ENCODE measurements at places on chromosomes 4 and X.

- no peak for DNase-seq
Measured at GRCh38 chrX:39950018-39950688, 147.6 kb downstream of the BCOR start.

DNA sequence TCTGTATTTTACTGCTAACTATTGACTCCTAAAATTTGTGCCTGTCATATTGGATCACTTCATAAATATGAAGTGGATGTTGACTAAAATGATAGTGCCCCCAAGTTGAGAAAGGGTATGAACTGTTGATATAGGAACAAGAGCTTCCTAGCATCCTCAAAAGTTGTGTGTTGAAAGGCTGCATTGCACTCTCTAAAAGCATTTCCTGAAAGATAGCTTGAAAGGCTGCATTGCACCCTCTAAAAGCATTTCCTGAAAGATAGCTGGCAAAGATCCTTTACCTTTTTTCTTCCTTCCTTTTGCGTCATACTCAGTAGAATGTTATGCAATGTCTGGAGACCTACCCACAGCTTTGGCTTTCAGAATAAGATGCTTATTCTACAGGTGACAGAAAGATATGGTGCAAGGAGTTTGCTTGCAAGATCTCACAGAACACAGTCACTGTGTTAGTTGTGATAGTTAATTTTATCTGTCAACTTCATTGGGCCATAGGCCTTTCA is 274.6 kb upstream of the GALNTL6 start:
- DNase-seq, result no peak

DNA sequence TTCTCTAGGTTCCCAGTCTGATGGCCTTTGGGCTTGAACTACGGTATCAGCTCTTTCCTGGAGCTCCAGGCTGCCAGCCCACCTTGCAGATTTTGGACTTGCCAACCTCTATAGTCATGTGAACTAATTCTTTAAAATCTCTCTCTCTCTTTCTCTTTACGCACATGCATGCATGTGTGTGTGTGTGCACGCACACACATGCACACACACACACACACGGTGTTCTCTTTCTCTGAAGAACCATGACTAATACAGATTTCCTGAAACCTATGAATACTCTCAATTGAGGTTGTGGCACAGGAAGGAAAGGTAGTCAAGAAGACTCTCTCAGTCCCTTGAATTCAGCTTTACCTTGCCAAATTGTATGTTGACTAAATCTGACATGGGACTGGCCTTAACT is 6.2 kb upstream of the ZCCHC13 start:
- no peak for DNase-seq

- DNase-seq, result no peak
Measured at GRCh38 chrX:110241816-110242215, 76.1 kb downstream of the AMMECR1 start.

- no peak for DNase-seq
Measured at GRCh38 chr4:94551643-94552564, 100.2 kb downstream of the PDLIM5 start.

GRCh38 chr4:128068918-128069317 is 7.8 kb downstream of the LARP1B start:
- no peak for DNase-seq
